ENCODE measurements at places on chromosomes 1 and 21.

GRCh38 chr1:111587509-111588174 is 31.9 kb upstream of the RAP1A start:
- no peak for DNase-seq

DNA sequence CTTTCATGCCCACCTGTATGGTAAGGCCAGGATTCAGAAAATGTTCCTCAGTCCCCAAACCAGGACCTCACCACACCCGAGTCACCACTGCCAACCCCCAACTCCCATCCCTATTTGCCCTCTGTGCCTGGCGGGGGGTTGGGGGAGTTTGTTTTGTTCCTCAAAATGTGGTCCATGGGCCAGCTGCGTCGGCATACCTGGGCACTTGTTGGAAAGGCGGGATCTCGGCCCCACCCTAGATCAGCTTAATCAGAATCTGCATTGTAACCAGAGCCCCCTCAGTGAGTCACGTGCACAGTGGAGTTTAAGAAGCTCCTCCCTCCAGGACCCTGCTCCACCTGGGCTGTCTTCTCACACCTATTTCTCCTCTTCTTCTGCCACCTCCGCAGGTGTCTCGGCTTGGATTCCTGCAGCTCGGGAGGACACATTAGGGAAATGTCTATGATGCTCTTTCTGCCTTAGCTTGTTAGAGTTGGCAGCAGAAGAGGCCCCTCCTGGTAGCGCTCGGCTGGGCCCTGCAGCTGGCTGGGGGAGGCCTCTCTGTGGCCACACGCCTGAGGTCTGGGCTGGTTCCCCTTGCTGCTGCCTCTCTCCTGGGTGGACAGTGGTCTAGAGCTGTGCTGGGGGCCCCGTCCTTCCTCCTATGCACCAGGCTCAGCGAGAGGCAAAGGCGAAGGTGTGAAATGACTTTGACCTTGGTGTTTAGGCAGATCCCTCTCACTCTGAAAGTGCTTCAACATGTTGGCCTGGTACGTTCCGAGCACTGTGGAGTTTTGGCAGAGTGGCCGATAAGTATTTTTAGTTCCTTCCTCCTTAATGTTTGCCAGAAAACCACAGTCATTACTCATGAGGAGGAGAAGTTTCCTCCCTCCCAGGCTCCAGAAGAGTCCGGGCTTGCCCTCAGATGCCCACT is 41.8 kb upstream of the CAMTA1 start:
- peak; percentile 57 for DNase-seq

- no peak for DNase-seq
These were observed 8.4 kb downstream of the CFAP126 start for GRCh38 chr1:161359291-161359690.

DNA sequence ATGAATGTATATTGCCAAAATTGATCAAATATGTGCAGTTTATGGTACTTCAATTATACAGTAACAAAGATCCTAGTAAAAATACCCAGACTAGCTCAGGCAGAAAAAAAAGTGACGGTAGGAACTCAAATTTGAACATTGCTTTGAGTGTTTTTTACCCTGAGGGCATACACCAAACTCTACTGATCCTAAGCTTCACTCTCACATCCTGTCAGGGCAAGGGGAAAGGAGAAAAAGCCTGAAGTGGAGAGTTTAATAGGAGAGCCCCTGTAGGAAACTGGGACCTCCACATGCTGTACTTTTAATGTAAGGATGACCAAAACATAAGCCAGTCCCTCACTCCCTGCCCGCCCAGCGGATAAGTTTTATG is 59.8 kb upstream of the GNG12 start:
- DNase-seq: no peak

DNA sequence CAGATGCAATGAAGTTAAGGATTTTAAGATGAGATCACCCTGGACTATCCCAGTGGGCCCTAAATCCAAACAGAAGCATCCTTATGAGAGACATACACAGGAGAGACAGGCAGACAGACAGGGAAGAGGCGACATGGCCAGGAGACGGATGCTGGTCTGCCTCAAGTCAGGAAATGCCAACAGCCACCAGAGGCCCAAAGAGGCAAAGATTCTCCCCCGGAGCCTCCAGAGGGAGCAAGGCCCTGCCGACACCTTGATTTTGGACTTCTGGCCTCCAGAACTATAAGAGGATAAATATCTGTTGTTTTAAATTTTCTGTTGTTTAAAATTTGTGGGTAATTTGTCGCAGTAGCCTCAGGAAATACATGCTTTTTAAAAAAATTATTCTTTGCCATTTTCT is 116.4 kb downstream of the GLIS1 start:
- DNase-seq: peak; percentile 4

- no peak for DNase-seq
These were observed 8.0 kb downstream of the OR2L3 start for GRCh38 chr1:248054671-248055070.

DNA sequence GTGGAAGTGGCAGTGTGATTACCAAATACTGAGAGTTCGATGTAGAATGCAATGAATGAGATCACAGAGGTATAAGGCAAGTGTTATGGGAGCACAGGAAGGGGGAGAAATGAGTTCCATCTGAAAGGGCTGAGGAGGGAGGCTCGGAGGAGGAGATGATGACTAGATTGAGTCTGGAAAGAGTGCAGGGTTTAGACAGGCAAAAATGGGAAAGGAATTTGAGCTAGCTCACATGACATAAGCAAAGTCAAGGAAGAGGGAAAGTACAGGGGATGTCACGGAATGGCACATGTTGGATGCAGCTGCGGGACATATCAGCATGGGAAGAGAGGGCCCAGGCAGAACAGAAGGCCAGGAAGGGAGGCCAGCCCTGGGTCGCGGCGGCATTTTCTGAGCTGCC is 132.7 kb downstream of the RUNX1 start:
- DNase-seq: no peak

- DNase-seq: no peak
These were observed 32.1 kb downstream of the EYA3 start for GRCh38 chr1:28056129-28056925.

Data from heart left ventricle (tissue), 16 donors.